ENCODE measurements at places on chromosomes 7 and 10.

DNA sequence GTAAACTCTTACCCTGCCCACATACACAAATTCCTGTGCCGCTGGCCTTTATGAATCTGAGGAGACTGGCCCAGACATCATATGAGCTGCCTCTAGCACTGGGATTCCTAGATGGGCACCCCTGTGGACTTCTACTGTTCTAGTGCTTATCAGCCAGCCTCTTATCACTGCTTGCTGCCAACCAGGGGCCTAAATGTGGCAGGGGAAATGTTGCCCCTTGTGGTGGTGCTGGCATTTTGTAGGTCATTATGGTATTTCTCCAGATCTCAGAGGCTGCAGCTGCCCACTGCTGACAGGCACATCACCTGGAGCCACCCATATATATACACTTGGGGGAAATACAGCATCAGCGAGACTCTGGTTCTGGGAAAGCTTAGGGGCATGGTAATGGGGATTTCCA is 5.4 kb downstream of the SFR1 start:
- DNase-seq: no peak

GRCh38 chr10:92387289-92387940 is 96.4 kb downstream of the MARCHF5 start:
- no peak for DNase-seq

DNA sequence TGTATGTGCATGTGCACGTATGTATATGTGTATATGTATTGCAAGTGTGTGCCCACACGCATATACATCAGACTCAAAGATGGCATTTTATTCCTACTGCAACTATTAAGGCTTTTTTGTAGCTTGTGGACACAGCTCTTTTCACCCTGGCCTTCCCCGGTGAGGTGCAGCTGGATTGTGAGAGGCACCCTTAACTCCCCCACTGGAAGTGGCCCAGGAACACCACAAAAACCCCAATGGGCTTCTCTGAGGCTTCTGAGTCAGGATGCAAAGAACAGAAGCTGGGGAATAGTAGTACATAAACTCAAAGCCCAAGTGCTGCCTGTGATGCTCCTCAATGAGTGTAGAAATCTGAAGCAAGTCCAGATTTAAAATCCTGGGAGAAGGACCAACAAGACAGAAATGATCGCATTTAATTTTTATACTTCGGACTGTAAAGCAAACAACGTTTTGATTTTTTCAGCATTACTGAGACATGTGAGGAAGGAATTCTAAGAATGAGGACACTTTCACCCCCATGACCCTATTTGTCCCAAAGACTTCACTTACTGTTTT is 369.2 kb upstream of the MGMT start:
- no peak for DNase-seq

DNA sequence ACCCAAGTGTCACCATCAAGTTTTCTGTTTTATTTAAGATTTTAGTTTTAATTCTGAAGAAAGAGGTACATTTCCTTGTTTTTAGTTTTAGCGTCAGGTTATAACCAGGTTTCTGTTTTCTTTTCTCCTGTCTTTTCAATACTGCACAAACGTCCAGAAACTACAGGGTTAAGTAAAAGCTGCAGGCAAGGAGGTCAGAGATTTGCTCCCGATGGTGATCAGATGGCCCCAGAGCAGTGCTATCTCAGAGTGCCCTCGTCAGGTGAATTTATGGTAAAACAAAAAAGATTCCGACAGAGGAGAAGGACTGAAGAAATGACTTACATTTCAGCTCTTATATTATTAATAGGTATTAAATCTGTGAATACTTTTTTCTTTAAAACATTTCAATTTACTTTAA is 128.2 kb downstream of the STRA8 start:
- no peak for DNase-seq

GRCh38 chr10:7310076-7310475 is 100.8 kb downstream of the SFMBT2 start:
- no peak for DNase-seq

DNA sequence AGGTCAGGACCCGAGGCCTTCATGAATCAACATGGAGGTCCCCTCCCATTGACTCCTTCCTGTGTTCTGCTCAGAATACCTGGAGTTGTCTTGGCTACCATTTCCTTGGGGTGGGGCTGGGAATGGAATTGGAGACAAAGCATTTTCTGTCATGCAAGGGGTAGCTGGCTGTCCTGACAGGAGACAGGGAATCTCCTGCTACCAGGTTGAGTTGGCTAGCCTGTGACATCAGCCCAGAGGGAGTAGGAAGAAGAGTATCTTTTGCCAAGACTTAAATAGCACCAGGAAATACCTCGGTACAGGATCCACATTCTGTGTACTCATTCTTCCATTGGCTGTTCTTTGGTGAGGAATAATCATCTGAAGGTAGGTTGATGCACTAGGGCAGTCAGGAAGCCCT is 4.9 kb downstream of the ZDHHC16 start:
- no peak for DNase-seq

DNA sequence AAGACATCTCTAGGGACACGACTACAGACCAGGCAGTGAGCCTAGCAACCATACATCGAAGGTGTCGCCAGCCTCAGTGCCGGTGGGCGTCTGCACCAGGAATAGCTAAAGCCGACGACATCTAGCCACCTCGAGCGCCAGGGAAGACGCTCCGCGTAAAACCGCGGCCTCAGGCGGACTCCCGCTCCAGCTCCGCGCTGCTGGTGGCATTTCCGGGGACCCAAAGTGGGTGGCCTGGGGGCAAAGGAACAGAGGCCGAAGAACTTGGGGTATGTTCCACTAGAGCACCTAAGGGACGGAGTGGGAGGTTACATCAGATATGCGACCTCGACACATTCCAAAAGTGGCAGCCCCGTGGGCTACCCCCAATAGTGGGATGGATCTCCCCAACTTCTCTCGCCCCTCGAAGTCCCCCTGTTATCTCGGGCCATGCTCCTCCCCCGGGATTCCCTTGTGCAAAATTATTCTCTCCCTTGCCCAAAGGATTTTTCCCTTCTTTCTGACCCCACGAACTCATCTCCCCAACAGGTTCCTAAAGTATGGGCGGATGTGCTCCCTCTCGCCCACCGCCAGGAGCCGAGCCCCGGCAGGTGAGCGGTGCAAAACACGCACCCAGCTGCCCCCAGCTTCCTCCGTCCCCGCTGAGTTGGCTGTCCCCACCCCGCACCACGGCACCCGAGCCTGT is 1.2 kb downstream of the KCNMA1 start:
- DNase-seq: no peak

GRCh38 chr7:98285157-98286092 is 3.9 kb downstream of the BRI3 start:
- DNase-seq: no peak

- DNase-seq: no peak
These were observed 609.6 kb downstream of the PARD3 start for GRCh38 chr10:34205452-34205851.

DNA sequence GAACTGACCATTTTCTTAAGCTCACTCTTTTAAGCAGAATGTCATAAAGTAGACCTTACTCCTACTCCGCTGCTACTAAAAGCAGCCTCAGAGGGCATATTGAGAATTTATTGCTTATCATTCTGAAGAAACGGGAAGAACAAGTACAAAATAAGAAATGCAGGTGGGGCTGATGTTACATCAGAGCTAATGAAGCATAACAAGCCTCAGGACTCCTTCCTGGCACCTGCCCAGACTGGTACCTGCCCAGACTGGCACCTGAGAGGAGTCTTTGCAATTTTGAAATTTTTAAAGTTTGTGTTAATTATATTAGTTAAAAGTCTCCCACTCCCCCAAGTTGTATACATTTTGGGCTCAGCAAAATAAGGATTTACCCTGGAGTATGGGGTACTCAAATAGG is 162.4 kb downstream of the SEMA3E start:
- no peak for DNase-seq

- DNase-seq: no peak
These were observed 5.0 kb upstream of the CALML5 start for GRCh38 chr10:5504146-5505072.

GRCh38 chr7:19020062-19020461 is 97.4 kb downstream of the TWIST1 start:
- DNase-seq: no peak

GRCh38 chr10:27578316-27578715 is 74.2 kb downstream of the RAB18 start:
- no peak for DNase-seq

GRCh38 chr10:5485290-5485689 is 14.1 kb downstream of the CALML5 start:
- DNase-seq: no peak

GRCh38 chr7:23462846-23463245 is 7.4 kb downstream of the IGF2BP3 start:
- DNase-seq: no peak

DNA sequence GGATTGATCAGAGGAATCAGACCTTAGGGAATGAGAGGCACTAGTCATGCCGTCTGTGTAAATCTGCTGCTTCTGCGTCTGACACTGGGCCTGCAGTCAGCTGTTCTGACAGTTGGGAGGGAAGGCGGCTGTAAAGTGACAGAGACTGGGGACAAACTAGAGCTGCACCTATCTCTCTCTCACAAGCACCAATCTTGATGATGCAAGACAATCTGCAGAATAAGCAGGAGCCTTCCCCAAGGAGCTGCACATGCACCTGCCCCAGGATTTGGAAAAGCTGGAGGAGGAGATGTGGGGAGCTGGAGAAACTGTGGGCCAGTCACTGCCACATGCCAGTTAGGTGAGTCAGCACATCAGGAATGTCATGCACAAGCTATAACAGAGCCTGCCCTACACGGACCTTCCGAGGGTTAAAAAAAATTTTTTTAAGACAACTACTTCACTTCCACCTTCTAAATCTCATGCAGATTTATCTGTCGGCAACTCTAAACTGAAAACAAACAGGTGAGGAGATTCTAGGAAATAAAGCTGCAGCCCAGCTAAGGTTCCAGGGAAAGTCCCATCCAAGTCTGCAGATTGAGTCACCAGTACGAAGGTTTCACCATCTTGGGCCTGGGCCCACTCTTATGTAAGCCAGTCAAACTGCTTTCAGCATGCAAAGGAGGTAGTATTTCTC is 39.2 kb downstream of the ENO4 start:
- DNase-seq: no peak

DNA sequence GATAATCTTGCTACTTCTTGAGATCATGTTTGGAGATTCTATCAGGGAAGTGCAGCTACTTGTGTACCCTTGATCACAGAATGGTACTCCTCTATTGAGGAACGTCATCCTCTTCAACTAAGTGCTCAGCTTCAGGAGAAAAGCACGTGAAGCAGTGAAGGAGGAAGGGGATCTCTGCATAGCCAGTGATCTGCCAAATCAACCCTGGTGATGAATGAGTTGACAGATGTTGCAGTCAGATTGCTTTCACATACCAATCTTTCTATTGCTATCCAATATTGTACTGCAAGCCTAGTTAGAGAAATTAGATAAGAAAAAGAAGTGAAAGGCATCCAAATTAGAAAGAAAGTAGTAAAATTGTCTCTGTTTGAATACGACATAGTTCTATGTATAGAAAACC is 309.4 kb downstream of the TWIST1 start:
- DNase-seq: no peak

DNA sequence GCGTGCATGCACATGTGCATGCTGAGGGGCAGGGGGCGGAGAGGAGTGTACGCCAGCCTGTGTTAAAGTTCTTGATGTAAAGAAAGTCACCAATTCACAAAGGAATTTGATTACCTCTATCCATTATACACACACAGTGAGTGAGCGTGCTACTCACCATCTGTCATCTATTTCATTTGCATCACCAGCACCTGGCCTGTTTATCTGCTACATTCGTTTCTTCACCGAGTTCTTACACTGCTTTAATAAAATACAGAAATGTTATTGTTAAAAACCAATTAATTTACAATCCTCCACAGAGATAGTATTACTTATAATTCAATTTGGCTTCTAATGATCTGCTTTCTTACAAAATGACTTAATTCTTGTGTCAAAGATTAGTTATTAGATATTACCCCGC is 32.6 kb downstream of the NEUROD6 start:
- no peak for DNase-seq

DNA sequence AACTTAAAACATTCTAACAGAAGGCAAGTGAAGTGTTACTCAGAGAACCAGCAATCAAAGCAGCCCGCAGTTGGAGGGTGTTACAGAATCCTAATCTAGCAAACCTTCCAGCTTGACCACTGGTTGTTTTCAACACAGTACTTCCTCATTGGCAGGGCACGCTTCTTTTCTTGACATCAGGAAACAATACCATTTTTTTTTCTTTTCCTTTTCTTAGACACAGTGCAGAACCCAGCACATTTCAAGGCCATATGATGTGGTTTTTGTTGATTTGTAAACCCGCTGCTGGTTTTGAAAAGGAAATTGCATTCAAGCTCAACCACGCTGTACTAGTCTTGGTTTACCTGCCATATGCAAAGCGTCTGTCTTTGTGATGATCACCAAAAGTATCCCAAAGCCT is 33.4 kb downstream of the RHOBTB1 start:
- DNase-seq: no peak

- DNase-seq: no peak
These were observed 94.3 kb upstream of the PDE1C start for GRCh38 chr7:32164341-32164996.

DNA sequence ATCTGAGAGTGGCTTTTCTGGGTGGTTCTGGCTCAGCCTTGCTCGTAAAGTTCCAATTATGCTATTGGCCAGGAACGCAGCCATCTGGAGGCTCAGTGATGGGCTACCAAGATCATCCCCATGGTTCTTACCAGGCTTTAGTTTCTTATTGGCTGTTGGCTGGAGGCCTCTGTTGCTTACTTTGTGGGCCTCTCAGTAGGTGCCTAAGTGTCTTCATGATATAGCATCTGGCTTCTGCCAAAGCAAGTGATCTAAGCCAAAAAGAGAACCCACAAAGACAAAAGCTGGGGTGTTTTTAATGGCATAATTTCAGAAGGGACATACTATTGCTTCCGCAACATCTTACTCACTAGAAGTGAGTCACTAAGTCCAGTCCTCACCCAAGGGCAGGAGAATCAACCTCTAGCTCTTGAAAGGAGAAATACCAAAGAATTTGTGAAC is 132.0 kb upstream of the MDFIC start:
- DNase-seq: no peak

GRCh38 chr10:111954386-111954785 is 229.2 kb downstream of the GPAM start:
- no peak for DNase-seq

DNA sequence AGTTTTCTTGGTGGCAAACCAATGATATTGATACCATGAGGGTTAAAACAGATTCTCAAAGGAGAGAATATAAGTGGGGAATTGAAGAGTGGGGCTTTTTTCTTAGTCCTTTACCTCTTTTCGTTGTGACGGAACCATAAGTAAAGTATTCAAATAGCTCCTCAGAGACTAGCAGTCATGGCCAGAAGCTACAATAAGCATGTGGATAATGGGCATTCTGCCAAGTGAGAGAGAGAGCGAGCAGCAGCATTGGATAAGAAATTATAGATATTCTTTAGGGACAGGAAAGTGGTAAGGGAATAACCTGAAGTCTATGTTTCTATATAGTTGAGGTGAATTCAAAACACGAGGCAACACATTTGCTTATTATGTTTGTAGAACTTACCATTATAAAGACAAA is 235.1 kb downstream of the SEMA3E start:
- no peak for DNase-seq

- DNase-seq: no peak
These were observed 7.7 kb downstream of the GRM8 start for GRCh38 chr7:127245002-127245401.

All from activated CD8-positive, alpha-beta memory T cell treated with anti-CD3 and anti-CD28 coated beads for 4 hours (primary cell).